ENCODE measurements at places on chromosomes 2 and 18.

DNA sequence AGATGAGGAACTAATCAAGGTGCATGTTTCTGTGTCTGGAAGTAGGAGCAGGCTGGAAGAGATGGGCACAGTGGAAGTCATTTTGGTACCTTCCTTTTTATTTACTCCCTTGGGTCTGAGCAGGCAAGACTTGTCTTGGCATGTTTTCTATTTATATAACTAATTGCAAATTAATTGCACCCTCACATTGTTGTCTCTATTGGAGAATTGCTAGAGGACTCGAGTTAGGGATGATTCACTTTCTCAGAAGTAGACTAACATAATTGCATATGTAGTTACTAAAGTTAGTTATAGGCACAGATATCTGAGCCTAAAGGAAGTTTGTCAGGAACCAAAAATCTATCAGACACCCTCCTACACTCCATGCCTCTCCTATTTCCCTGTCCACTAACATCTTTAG, 92.8 kb upstream of the NRP2 start:
- no peak for DNase-seq

DNA sequence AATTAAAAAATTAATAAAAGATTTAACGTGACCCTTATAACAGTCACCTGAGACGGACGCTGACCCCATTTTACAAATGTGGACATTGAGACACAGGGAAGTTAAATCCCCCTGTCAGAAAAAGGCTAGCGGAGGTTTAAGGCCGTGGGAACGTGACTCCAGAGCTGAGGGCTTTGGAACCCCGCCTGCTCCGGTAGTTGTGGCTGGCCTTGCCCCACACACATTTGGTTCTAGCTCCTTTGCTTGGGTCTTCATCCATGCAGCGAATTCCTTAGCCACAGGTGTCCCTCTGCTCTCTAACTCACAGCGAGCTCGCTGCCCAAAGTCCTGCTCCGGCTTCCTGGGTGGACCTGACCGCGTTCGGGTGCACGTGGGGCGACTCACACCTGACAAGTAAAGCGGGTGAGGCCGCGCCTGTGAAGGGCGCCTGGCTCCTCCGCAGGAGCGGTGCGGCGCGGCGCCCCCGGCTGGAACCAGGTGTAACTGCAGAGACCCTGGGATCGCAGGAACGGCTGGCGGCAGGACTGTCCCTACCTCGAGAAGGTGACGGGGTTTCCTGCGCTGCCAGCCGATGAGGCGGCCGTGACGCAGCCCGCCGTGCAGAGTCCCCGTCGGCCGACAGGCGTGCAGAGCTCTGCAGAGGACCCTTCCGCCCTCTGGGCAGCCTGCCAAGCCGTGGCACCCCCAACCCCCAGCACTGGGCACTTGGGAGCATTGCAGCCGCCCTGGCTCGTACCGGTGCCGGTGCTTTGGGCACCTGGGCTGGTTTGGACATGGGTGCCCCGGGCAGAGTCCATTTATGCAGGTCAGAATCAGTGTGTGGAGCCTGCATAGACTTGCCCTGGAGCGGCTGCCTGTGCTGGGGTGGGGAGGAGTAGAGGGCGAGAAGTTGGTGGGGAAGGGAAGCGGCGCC, 2.4 kb upstream of the PROC start:
- DNase-seq: peak; percentile 73

DNA sequence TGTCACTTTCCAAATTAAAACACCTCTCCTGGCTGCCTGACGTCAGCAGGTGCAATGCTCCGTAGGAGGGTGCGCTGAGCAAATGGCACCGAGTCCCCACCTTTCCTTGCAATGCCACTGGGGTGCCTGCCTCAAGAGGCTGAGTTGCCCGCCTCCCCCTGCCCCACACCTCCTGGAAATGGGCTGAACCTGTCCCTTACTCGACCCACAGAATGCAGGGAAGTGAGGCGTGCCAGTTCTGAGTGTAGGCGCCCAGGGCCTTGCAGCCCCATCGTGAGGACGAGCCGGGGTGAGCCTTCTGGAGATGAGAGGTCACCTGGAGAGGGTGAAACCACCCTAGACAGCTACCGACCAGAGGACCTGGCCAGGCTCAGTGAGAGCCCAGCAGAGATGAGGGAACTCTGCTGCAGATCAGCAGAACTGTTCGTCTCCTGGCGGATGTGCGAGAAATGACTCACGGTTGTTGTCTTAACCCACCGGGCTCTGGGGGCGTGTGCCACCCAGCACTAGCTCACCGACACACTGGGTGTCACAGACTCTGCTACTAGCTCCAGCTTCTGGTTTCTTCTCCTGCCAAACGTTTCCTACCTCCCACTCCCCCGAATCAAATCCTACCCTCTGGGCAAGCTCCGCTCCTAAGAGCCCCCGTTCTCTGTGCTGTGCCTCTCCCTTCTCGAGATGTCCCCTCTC, 168.7 kb upstream of the HDAC4 start:
- DNase-seq: no peak

- no peak for DNase-seq
Observed at GRCh38 chr2:217703102-217703501, 299.7 kb downstream of the TNS1 start.

GRCh38 chr2:75607988-75608683, 38.4 kb upstream of the MRPL19 start:
- no peak for DNase-seq

GRCh38 chr18:7059276-7059675, 58.3 kb downstream of the LAMA1 start:
- no peak for DNase-seq

DNA sequence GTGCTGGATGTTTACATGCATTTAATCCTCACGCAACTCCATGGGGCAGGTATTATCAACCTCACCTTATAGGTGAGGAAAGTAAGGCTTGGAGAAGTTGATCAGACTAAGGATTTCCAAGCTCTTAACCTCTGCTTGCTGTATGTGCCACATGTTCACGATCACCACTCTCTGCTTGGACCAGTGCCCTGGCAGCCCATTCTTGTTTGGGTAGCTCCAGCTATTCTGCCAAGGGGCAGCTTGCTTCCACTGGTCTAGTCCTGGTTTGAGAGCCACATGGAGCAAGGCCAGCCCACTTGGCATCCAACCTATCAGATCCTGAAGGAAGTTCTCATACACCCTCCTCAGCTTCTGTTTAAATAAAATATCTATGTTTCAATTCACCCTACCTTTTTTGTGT, 14.3 kb downstream of the PLB1 start:
- DNase-seq: no peak

DNA sequence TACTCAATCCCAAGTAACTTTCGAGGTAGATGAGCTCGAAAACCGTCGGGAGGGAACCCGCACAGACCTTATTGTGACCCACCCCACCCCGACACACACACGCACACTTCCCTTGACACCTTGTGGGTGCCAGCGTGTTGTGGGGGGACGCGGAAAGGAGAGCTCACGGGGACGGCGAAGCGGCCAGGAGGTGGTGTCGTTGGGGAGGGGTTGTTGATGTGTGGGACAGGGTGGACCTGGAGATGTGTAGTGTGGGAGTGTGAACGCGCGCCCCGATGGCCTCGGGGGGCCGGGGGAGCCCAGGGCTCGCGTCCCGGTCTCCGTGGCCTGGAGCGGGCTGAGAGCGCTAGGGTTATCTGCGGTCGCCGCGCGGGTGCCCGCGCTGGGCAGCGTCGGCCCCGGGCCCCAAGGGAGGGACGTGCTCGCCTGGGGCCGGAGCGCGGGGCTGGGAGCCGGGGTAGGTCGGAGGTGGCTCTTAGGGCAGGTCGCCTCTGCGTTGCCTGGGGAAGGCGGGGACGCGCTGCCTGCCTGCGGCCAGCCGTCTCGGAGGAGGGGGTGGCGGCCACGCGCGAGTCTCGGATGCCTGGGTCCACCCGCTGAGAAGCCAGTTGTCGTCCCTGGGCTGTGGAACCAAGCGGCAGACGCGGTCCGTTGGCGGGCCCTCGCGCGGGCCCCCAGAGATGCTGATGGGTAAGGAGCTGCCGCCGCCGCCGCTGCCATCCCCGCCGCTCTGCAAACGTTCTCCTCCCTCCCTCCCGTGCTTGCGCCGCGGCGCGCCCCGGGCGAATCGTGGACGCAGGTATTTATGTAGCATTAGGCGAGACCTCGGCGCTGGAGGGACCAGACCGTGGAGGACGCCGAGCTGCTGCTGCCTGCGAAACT, 1.6 kb downstream of the KLHL29 start:
- DNase-seq: no peak

- no peak for DNase-seq
Observed at GRCh38 chr2:208426412-208427045, 19.9 kb downstream of the PTH2R start.

DNA sequence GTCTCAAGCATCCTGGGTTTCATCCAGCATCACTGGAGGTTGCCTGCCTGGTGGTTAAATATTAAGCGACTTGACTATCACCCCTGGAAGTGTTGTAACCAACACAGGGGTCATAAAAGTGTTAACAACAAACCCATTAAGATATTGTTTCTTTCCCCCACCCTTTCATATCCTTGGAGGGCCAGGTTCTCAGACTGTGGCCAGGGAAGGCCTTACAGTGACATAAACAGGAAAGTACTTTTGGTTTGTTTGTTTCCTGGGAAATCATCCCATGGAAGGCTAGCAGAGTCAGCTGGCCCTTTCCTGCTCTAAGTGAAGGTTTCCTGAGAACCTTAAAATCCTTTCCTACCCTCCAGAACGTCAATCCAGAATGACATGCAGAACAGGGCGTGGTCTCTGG, 160.9 kb downstream of the CLIP4 start:
- DNase-seq: no peak

DNA sequence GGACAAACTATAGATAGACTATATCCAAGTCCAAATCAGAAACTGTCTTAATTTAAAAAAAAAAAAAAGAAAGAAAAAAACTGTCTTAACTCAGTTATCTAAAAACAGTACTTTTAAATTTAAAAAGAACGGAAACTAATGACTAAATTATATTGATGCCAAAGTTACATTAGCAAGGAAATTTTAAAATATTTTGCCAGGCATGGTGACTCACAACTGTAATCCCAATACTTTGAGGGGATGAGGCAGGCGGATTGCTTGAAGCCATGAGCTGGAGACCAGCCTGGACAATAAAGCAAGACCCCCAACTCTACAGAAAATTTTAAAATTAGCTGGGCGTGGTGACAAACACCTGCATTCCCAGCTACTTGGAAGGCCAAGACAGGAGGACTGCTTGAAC, 30.9 kb downstream of the MEMO1 start:
- DNase-seq: no peak

- DNase-seq: no peak
Observed at GRCh38 chr18:79876497-79876896, 75.0 kb downstream of the SLC66A2 start.

- DNase-seq: no peak
Observed at GRCh38 chr2:182132605-182133004, 147.0 kb downstream of the PPP1R1C start.

DNA sequence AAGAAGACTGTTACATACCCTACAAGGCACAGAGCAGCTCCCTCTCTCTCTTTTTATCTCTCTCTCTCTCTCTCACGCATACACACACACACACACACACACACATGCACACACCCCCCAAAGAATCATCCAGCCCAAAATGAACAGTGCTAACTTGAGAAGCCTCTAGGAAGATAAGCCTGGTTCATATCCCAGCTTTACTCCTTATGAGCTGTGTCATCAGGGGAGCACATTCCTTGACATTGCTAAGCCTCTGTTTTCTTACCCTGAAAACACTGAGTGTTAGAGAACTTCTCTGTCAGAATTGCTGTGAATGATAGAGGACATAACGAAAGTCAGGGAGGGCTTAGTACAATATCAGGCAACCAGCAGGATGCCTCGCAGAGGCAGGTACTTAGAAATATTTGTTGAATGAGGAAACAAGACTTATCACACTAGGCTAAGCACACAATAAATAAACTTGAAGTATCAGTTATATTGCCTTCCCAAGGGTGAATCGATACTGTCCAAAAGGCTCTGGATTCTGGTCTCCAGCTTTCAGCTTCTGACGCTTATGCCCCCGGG, 725.6 kb upstream of the ID2 start:
- no peak for DNase-seq

- no peak for DNase-seq
Observed at GRCh38 chr18:58819051-58819450, 45.6 kb upstream of the ZNF532 start.

DNA sequence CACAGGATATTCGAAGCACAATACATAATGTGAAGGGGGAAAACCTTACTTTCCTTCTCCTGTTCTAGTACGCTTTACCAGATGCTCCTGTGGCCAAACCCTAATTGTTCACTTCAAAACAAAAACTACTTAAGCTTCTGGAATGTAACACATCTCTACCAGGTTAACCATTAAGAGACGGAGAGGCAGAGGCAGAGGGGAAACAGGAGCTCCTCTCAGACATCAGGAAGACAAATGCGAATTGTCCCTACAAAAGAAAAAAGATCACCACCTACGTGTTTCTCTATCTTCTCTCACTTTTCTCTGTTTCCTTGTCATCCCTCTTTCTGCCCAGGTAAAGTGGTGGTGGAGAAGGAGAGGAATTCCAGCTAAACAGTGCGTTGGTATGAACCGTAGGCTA, 266.8 kb downstream of the NRXN1 start:
- no peak for DNase-seq

DNA sequence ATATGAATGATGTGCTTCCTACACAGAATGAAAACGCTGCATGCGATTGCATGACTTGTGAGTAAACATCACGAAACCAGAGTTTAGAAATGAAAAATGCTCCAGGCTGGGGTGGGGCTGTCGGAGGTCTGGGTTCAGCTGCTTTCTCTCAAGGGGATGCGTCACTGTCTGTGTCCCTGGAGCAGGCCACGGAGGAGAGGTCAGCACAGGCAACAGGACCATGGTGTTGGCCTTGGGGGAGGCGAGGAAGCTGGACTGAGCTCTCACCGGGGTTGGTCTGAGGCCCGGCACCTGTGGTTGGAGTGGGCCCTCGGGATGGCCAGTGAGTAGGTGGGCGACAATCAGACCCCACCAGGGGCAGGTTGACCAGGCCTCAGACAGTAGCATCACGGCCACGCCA, 89.0 kb upstream of the TMEM18 start:
- no peak for DNase-seq

GRCh38 chr2:134783912-134784311, 54.5 kb upstream of the ACMSD start:
- DNase-seq: no peak

GRCh38 chr2:25483607-25484266, 142.0 kb upstream of the DNMT3A start:
- no peak for DNase-seq

- DNase-seq: no peak
Observed at GRCh38 chr2:220334210-220334609, 706.8 kb downstream of the SLC4A3 start.

GRCh38 chr2:176364273-176364977, 95.2 kb downstream of the MTX2 start:
- DNase-seq: no peak

GRCh38 chr2:113032737-113033136, 19.9 kb downstream of the IL36B start:
- no peak for DNase-seq

GRCh38 chr2:126238251-126238650, 417.7 kb upstream of the GYPC start:
- no peak for DNase-seq

- no peak for DNase-seq
Observed at GRCh38 chr2:158578703-158579330, 122.1 kb downstream of the PKP4 start.

- no peak for DNase-seq
Observed at GRCh38 chr2:186059096-186059495, 320.5 kb downstream of the FSIP2 start.
